Coronary artery (tissue), 2 donors: ENCODE measurements at places on chromosomes 6 and 20.

DNA sequence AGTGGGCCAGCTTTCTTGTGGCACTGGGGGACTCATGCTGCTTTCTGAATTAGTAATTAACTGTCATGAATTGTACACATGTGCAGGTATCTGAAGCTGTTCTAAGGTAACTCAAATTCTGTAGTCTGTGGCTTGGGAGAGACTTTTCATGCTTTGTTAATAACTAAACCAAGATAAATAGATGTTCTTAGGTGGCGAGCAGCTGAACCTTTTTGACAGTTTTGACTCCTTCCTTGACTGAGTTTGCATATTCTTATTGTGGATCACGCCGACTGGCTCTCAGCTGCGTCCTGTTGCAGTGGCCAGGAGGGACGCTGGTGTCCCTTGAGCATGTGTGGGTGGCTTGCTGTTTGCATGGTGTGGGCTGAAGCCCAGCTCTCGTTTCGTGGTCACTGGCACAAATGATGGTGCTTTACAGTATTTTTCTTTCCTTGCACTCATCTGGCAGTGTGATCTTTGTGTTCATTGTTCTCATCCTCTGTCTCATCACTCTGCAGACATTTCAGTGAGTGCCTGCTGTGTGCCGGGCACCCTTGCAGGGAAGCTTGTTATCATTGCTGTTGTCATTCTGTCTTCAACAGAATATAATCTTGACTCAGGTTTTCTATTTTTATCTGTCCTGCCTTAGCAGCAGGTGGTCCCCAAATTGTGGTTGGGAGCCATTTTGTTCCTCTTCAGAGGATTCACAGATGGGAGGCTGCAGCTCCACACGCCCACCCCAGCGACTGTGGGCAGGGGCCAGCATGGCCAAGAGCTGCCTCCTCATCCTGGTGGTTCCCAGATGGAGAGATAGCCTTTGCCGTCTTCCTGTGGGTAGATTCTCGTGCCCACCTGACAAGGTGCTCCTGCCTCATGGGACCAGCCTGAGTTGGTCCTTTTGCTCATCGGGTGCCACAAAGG is 39.6 kb downstream of the DUSP22 start:
- no peak for DNase-seq

GRCh38 chr6:138647006-138647405 is 126.6 kb upstream of the CCDC28A start:
- DNase-seq, result no peak

DNA sequence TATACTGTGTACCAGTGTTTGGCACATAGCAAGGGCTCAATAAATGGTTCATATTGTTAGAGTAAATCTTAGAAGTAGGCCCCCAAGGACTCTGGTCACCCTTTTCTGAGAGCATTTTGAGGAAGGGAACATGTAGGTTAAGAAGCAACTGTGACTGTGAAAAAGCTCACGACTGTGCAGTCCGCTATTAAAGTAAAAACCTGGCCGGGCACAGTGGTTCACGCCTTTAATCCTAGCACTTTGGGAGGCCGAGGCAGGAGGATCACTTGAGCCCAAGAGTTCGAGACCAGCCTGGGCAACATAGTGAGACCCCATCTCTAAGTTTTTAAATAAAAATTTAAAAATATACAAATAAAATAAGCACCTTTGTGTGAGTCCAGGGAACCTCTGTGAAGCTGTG is 5.0 kb downstream of the ZDHHC14 start:
- no peak for DNase-seq

- no peak for DNase-seq
Observed at GRCh38 chr20:36538026-36538722, 3.1 kb upstream of the MYL9 start.

- DNase-seq, result no peak
Observed at GRCh38 chr6:82298012-82298411, 50.5 kb upstream of the IBTK start.

DNA sequence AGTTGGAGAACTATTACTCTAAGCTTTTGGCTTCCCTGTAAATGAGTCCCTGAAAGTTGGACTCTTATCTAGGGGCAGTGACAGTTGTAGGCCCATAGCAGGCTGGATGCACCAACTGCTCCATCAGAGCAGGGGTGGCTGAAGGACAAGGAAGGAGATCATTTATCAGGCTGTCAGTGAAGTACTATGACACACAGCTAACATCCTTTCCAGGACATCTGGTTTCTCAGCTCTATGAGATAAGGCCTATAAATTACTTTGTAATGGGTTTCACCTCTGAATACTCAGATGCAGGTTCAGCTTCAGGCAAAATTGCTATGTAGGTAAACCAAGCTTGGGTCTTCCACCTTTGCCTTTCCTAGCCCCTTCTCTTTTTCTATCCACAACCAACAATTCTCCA is 468.5 kb downstream of the KIF16B start:
- DNase-seq, result no peak

GRCh38 chr6:139569566-139569965 is 195.1 kb upstream of the CITED2 start:
- DNase-seq, result no peak

DNA sequence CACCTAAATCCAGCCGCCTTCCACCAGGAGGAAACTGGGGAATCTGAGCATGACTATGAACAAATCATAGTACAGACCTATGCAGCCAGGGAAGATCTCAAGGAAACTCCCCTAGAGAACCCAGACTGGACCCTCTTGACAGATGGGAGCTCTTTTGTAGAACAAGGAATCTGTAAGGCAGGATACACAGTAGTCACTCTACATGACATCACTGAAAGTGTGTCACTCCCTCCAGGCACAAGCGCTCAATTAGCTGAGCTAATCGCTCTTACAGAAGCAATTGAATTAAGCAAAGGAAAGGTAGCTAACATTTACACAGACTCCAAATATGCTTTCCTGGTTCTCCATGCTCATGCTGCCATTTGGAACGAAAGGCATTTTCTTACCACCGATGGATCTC is 36.8 kb downstream of the PLN start:
- no peak for DNase-seq

GRCh38 chr6:152087701-152088100 is 280.2 kb downstream of the ESR1 start:
- no peak for DNase-seq

- DNase-seq, result no peak
Observed at GRCh38 chr6:44854712-44855443, 467.4 kb downstream of the CDC5L start.

- DNase-seq, result no peak
Observed at GRCh38 chr6:109172101-109172746, 76.9 kb downstream of the CEP57L1 start.

- DNase-seq, result no peak
Observed at GRCh38 chr6:33592280-33592594, 12.2 kb upstream of the BAK1 start.

GRCh38 chr20:5261763-5262162 is 55.0 kb downstream of the PROKR2 start:
- no peak for DNase-seq

DNA sequence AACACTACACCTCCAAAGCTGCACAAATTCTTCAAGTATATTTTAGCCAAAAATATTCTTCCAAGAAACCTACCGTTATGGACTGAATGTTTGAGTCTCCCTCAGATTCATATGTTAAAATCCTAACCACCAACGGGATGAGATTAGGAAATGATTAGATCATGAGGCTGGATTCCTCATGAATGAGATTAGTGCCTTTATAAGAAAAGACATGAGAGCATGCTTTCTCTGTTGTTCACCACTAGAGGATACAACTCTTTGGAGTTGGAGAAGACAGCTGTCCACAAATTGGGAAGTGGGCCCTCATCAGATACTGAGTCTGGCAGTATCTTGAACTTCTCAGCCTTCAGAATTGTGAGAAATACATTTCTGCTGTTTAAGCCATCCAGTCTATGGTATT is 7.1 kb upstream of the SLC17A4 start:
- DNase-seq, result no peak

- no peak for DNase-seq
Observed at GRCh38 chr6:136403110-136403980, 113.7 kb upstream of the BCLAF1 start.

- no peak for DNase-seq
Observed at GRCh38 chr20:15705975-15706374, 867.3 kb downstream of the KIF16B start.

DNA sequence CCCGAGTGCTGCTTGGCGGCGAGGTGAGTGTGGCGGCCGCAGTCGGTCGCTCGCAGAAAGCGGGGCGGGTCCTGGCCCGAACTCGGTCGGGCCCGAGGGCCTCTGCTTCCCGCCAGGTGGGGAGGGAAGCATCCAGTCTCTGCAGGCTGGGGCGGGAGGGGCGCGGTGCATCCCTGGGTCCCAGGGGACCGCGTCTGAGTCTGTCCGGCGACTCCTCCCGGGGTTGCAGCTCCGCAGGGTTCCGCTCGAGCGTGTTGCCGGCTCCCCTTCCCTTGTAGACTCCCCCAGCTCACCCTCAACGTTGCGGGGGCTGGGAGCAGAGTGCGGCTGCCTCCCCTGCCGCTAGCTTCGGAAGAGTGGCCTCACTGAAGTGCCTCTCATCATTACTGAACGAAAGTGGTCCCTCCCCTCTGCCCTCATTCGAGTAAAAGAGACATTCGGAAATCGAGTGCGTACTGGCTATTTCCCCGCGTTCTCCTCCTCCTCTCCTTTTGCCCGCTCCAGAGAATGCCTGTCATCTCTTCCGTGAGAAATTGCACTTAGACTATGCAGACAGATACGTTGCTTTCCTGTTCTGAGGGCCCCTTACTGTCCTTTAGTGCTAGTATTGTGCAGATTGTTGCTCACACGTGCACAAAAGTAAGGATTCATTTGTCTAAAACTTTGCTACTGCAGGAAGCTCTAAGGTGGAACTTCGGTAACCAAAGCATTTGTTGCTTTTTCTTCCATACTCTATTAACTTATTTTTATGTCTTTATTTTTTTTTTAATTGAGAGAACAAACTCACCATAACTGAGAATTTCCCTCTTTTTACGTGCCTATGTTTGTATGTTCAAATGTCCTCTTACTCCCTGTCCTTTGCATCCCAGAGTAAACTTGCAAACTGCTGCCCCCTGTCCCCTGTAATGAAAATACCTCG is 751 bp downstream of the MAP3K4 start:
- no peak for DNase-seq

GRCh38 chr6:160513836-160514235 is 150.2 kb downstream of the LPA start:
- DNase-seq, result no peak

DNA sequence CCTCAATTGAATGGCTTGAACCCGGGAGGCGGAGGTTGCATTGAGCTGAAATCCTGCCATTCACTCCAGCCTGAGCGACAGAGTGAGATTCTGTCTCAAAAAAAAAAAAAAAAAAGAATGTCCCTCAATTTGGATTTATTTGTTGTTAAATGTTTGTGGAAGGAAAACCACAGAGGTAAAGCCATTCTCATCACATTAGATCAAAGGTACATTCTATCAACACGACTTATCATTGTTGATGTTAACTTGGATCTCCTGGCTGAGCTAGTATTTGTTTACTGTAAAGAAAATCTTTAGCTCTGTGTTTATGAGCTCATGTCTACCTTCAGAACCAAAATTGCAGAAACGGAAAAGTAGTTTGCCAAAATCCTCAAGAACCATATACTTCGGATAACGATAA is 91.4 kb upstream of the SALL4 start:
- DNase-seq, result no peak

DNA sequence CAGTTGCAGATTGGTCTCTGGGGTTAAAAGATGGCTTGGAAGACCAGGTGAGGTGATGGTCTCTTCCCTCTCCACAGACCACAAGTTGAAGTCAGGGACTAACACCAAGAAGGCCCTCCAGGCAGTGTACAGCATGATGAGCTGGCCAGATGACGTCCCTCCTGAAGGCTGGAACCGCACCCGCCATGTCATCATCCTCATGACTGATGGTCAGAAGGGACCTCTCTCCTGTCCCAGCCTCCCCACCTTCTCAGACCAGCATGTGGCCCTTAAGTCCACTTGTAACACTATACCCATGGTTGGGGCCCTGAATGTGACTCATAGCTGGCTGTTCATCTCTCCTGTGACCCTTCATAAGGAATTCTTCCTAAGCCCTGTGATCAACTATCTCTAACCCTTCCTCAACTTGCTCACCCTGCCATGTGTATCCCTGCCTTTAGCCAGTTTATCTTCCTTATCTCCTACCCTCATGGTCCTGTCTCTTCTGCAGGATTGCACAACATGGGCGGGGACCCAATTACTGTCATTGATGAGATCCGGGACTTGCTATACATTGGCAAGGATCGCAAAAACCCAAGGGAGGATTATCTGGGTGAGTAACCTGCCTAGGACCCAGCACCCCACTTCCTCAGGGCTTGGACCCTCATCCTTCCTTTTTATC is 3.0 kb downstream of the CFB start:
- DNase-seq, result peak; percentile 71
